NCI-H1105 treated with DMSO at 0.1 percent for 48 hours (cell line): ENCODE measurements at places on chromosomes 5 and 9.

- DNase-seq: no peak
These were observed 677.0 kb upstream of the WWC1 start for GRCh38 chr5:167614294-167615021.

DNA sequence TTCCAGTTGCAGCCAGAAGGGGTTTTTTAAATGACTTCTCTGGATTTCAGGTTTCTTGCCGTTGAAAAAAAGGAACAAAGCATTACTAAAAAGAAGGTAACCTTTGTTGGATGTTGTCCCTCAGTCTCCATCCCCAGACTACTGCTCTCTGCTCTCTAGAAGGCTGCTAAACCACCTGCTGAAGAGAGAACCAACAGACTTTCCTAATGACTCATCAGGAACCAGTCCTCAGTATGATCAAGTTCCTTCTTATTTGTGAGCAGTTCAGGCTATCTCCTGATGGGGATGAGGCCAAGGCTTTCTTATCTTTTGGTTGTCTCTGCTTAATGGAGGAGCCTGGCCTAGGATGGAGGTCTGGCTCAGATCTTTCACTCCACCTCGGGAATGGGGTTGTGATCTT lies 4.1 kb downstream of the KIF4B start:
- DNase-seq: no peak

- DNase-seq: no peak
These were observed 187.1 kb upstream of the SPEF2 start for GRCh38 chr5:35430381-35431162.

DNA sequence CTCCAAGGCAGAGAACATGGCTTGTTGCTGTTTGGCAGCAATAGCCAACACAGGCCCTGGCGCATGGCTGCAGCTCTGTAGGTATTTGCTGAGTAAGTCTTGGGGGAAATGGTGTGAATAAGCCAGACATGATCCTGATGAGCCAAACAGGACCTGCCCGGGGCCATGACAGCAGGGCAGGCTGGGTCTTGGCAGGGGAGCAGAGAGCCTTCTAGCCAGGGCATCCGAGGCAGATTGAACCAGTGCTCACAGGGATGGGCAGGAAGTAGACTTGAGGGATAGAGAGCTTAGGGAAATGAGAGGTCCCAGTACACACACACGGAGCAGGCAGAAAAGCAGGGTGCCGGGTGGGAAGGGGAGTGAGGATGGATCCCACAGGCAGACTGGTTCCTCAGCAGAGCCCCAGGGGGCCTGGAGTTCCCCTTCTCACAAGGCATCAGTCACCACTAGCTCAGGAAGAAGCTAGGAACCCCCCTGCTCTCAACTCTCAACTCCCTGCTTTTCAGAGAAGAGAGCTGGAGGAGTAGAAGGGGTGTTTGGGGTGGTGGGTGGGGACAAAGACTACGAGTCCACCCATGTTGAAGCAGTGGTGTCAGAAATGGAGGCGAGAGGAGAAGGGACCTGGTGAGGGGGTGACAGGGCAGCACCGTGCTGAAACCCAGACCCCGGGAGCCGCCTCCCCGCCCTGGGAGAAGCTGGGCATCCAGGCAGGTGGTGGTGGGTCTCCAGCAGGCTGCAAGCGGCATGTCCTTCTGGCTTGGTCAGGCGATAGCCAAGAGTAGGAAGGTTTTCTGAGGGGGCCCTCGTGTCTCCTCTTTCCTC lies 111.1 kb downstream of the RGS3 start:
- DNase-seq: no peak

GRCh38 chr9:136327304-136327974 lies at the start of gene GPSM1:
Gene GPSM1, plus strand, starts transcription at chr9:136327539. Its CDS starts 157 bp downstream, at chr9:136327696.
- peak; percentile 21 for DNase-seq

DNA sequence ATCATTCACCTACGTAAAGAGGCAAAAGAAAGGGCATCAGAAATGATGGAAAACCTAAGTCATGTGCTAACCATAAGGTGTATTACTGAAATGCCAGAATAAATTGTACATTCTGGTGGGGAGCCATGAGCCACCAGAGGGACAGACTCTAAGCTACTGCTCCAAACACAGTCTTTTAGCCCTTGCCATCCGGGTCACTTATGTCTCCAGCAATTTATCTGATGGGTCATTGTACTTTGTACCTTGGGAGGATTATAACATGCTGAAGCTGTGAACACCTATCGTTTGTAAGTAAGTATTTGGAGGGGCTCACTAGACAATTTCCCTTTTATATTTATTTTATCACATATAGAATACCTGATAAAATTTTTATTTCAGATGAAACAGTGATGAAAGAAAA lies 495.1 kb downstream of the KIF4B start:
- DNase-seq: no peak

DNA sequence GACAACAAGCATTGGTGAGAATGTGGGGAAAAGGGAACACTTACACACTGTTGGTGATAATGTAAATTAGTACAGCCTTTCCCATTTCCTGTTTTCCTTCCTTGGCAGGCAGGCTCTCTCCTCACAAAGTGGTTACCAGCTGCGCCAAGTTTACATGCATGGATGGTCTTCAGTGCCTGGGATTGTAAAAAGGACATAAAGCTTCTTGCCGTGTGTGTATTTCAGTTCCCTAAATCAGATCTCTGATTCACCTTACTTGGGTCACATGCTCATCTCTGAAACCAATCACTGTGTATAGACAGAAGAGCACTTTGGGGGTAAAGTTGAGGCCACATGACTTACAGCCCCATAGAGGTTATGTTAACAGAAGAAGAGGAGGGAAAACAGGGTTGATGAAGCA lies 92.8 kb downstream of the CAVIN4 start:
- peak; percentile 61 for DNase-seq

GRCh38 chr5:17257705-17258273 lies 40.4 kb downstream of the BASP1 start:
- no peak for DNase-seq

- no peak for DNase-seq
These were observed 944 bp downstream of the ATOX1 start for GRCh38 chr5:151757233-151758140.

DNA sequence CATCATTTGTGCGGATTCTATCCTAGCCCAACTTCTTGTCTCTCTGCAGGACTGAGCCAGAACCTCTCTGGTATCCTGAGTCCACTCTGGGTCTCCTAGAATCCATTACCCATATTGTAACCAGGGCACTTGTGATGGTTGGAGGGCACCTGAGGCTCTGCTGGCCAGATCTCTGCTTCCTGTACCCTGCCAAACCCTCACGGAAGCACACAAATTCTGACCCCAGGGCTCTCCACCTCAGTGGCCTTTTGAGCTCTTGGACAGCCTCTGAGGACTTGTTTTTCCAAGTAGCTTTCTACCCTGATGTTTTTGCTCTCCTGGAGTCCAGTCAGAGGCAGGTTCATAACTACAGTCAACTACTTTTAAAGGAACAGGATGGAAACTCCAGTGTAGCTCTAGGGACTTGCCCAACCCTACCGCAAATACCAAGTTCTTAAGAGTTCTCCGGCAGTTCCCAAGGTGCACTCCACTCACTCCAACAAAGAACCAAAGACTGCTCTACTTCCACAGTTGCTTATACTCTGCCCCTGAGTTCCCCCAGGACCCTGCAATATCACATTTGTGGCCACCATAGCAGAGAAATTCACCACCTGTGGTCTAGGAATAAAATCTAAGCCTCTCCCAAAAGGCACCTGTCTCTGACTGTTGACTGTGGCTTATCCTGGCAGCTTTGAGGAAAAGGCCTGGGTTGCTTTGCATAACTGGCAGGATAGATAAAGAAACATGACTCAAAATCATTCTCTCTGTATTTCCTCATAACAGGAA lies 9.6 kb downstream of the PIP5K1B start:
- no peak for DNase-seq

- no peak for DNase-seq
These were observed 132.1 kb downstream of the PALM2AKAP2 start for GRCh38 chr9:109912082-109912582.

GRCh38 chr5:181111010-181111409 lies 20.0 kb downstream of the OR2V1 start:
- no peak for DNase-seq

DNA sequence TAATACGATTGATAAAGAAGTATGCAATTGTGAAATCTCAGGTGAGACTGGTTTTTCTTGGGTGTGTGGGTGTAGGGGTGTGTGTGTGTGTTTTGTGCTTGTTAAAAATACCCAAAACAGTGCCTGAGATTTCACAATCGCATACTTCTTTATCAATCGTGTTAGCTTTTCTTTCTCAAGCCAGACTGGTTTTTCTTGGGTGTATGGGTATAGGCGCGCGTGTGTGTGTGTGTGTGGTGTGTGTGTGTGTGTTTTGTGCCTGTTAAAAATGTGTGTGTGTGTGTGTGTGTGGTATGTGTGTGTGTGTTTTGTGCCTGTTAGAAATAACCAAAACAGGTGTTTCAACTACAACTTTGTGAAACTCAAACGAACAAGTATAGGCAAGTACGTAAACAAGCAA lies 53.7 kb downstream of the CERT1 start:
- no peak for DNase-seq

- peak; percentile 70 for DNase-seq
These were observed 225.7 kb downstream of the TLR4 start for GRCh38 chr9:117929868-117930267.

DNA sequence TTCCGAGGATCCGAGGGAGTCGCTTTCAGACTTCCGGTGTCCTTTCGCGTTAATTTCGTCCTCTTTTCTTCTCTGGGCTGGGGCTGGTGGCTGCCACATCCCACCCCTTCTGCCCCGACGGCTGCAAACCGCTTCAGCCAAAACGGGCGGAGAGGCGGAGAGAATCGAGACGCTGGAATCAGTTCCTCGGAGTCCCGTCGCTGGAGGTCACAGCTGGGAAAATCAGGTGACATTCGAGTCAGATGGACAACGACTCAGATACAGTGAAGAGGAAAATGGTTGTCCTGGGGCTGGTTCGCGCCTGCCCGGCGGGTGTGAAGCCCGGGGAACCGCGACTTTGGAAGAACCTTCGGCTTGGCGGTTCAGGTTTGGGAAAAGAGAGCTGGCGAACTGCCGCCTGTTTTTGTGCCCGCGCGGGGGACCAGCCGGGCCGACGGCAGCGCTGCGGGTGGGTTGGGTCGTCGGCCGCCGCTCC lies 8.9 kb upstream of the NKX2-5 start:
- DNase-seq: no peak

DNA sequence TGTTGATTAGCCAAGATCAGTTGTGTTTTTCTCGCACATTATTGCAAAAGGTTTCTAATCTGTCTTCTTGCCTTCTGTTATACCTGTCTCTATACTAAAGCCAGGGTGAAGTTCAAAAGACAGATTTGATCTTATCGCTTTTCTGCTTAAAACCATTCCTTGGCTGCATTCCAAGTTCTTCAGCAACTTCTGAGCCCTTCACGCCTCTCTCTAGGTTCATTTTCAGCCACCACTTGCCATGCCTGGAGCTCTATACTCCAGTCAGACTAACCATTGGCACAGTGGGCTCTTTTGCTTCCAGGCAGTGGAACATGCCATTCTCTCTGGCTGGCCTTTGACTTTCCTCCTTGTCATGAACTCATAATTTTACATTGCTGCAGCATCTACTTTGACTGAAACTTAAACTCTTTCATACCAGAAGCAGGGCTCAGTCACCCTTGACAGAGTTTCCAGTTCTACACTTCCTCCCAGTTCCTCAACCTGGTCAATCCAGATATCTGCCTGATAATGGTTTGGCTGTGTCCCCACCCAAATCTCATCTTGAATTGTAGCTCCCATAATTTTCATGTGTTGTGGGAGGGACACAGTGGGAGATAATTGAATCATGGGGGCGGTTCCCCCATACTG lies 114.4 kb downstream of the SLC12A2 start:
- DNase-seq: peak; percentile 9

GRCh38 chr9:91835632-91836031 lies 114.4 kb downstream of the ROR2 start:
- DNase-seq: no peak

- no peak for DNase-seq
These were observed 28.0 kb upstream of the VCAN start for GRCh38 chr5:83443534-83443933.

GRCh38 chr9:69175486-69175885 lies 1.4 kb downstream of the TJP2 start:
- DNase-seq: no peak

- DNase-seq: no peak
These were observed 8.4 kb upstream of the FSD1L start for GRCh38 chr9:105439428-105439827.

- no peak for DNase-seq
These were observed 38.9 kb upstream of the SLC25A51 start for GRCh38 chr9:37942621-37943344.

- DNase-seq: no peak
These were observed 76.3 kb downstream of the CERT1 start for GRCh38 chr5:75435096-75435495.

DNA sequence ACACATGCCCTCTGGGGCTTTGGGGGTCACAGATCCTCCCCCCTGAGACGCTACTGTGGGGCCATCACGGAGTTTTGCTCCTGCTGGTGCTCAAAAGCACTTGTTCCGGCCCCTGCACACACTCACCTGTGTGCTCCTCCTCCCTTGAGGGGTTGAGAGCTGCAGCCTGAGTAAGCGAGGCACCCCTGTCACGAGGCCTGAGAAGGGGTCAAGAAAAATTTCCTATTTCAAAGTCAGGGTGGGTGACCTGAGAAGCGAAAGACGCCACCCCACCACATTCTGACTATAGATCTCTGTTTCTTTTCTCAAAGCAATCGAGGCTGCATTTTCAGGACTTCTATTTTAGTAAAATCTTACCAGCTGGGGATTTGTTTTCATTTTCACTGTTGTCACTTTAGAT lies 138.5 kb downstream of the DCP2 start:
- no peak for DNase-seq

DNA sequence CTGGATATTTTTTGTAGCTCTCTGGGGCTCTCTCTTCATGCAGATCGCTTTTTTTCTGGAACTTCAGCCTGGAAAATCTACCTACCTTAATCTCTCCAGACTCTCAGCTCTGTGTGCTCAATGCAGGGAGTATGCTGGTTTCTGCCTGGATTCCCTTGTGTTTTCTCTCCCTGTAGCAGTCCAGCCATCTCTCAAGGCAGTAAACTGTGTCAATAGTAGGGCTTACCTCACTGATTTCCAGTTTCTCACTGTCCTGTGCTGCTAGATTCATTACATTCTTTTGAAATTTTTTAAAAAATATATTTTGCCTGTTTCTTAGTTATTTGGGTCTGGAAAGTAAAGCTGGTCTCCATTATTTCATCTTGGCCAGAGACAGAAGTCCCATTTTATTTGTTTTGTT lies 951.4 kb downstream of the NR2F1-AS1 start:
- DNase-seq: no peak

DNA sequence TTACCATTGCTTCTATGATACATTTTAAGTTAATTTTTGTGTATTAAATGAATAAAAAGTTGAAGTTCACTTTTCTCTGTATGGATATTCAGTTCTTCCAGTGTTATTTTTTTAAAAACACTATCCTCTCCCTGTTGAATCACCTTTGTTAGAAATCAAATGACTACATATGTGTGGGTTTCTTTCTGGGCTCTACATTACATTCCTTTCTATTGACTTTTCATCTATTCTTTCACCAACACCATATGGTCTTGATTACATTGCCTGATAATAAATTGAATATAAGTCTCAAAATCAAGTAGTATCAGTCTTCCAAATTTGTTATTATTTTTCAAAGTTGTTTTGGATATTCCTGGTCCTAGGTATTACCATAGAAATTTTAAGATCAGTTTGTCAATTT lies 7.3 kb upstream of the RASEF start:
- DNase-seq: no peak

GRCh38 chr9:25939126-25939525 lies 260.9 kb upstream of the TUSC1 start:
- DNase-seq: no peak
